HT-29 (cell line): ENCODE measurements at places on chromosomes 7 and 10.

GRCh38 chr7:27192546-27193334 is 7.2 kb downstream of the HOXA13 start:
- DNase-seq: peak; percentile 59

- no peak for DNase-seq
Measured at GRCh38 chr7:44323381-44324203, 1.8 kb downstream of the CAMK2B start.

GRCh38 chr10:116183733-116184511 is 89.1 kb downstream of the GFRA1 start:
- peak; percentile 1 for DNase-seq

- no peak for DNase-seq
Measured at GRCh38 chr10:38072552-38072951, 21.6 kb upstream of the ZNF37A start.

- DNase-seq: no peak
Measured at GRCh38 chr7:127415060-127415742, 22.7 kb upstream of the ZNF800 start.

GRCh38 chr7:31134246-31135188 is 82.4 kb downstream of the ADCYAP1R1 start:
- DNase-seq: peak; percentile 91

DNA sequence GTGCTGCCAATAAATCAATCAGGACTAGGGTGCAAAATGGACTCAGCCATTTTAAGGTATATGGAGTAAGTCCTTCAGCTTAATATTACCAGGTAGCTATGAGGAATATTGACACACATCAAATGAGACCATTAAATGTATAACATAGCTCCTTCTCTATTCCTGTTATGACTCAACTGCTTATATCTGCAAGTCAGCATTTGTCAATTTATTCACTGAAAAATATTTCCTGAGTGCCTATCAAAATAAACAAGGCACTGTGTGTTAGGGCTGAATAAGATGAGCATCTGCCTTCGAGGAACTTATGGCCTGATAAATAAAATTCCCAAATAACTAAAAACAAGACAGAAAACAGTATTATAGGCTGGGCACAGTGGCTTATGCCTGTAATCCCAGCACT is 113.8 kb downstream of the CDK6 start:
- no peak for DNase-seq

GRCh38 chr7:30649717-30650420 is 32.4 kb downstream of the CRHR2 start:
- DNase-seq: no peak

- DNase-seq: no peak
Measured at GRCh38 chr10:130484468-130485180, 348.4 kb downstream of the GLRX3 start.

DNA sequence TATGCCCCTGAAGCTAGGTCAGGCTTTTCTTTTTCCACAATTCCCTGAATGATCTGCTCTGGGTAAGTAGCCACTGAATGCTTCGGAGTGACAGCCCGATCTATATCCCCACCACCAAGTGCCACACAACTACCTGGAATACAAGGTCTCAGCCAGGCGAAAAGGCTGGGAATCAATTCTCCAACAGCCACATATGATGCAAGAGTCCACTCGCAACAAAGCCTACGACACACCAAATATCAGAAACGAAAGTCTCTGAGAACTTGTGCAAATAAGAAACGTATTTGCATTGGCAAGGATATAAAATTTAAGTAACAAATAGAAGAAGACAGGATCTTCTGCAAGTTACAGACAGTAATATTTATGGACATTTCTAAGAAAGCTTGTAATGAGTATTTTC is 5.7 kb downstream of the HIPK2 start:
- DNase-seq: no peak

- no peak for DNase-seq
Measured at GRCh38 chr7:34260279-34260678, 354.9 kb downstream of the BMPER start.

DNA sequence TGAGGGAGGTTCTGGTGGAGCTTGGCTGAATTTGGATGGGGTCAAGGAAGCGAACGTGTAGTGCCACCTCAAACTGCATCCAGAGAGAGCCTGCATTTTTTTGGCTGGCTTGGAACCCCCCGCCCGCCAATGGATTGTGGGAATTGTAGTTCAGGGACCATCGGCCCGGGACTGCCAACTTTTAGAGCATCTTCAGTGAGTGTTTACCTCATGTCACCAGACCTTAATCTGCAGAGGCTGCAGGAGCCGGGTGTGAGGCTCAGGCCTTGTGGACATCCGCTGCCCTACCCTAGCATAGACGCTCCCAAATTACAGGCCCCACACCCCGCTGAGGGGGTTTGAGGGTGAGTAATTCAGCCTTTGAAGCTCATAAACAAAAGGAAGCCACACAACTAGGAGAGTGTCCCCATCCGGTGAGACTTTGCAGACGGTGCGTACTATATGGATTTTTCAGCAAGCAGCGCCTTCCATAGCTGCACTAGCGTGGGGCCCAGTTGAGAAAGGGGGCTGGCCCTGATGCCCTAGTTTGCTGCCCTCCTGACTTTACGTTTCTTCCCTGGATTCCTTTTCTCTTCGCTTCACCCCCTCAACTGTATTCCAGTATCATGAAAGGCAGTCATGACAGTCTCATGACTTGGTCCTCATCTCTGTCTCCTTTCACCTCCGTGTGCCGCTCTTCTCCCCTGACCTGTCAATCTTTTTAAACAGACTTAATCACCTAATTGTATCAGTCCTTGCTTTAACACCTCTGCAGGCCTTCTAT is 717 bp downstream of the CNPY4 start:
- DNase-seq: peak; percentile 49

DNA sequence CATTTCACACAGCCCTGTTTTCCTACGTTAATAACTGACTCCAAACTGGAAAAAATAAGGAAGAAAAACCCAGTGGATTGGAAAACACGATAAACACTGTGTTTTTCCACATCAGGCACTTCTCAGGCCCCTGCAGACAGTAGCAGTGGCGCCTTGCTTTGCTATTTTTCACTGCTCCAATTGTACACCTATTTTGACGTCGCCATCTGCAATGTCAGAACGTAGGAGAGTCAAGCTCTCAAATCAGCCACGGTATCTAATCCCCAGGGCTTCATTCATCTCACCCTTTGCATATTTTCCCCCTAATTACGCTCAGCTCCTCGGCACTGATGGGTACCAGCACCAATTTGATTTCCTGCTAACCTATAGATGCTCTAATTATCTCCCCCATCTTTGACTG is 338.1 kb upstream of the GALNT17 start:
- no peak for DNase-seq

DNA sequence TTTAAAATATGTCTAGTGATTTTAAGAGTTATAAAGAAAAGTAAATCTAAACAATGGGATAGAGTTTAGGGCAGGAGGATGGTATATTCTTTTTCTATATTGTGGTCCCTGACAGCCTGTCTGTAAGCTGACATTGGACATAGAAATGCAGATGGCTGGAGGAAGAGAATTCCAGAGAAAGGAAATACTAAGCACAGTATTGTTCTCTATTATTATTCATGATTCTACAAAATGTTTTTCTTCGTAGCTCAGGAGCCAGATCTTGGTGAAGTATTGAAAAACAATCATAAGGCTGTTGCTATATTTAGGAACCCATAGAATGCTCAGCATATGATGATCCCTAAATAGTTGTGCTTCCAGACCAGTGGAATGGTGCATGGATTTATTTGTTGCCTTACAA is 117.0 kb upstream of the FAM3C start:
- DNase-seq: no peak

DNA sequence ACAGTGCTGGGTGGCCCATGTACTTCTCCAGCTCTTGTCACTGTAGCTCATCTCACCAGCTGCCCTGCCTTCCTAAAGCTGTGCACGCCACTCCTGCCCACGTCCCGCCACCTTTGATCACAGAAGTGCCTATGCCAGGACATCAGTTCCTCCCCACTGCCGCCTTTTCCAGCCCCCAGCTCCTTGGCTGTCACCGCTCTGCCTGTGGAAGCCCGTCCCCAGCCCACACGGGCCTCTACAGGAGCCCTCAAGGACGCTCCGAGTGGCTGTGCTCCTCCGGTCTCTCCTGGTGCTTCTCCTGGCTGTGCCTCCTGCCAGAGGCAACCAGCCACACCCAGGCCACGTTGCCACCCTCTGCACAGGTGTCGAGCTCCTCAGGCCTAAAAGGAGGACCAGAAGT is 19.3 kb upstream of the INMT start:
- no peak for DNase-seq

DNA sequence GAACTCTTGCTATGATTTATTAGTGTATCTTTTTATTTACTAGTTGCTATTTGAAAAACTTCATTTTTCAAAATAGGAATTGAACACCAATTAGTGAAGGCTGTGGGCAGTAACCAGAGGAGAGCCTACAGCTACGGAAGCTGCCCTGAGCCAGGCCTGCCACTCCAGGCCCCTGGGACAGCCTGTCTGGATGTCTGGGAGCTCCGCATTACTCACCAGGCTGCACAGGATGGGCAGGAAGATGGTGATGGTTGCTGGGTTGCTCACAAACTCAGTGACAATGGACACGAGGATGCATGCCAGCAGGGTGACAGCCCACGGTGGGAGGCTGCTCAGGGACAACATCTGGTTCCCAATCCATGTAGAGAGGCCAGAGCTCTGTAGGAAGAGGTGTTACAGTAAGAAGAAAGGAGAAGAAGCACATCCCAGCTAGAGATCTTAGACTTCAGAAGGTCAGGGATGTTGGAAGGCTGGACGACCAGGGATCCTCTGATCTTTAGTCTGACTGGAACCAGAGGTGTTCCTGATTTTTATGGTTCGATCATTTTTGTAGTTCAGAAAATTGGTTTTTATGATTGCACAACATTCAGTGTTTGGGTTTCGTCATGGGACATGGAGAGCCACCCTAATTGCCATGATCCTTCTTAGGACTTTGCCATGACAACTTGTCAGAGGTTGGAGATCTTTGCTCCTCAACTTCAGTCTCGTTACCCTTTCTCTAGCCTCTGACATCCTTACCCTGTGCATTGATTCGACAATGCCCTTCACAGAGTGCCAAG is 23.2 kb downstream of the STMP1 start:
- DNase-seq: no peak

DNA sequence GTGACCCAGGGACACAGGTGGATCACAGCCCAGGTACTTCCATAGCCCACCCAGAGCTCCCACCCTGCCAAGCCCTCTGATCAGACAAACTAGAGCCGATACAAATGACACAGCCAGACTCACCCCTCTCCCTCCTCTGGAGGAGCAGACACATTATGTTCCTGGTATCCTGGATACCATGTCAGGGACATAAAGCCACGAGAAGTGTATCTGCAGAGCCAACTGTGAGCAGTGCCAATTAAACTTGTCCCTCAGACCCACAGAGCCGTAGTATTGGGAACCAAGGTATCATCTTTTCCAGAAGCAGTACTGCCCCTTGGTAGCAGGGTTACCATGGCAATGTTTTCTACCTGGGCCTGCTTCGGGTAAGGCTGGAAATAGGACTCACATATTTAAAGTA is 47.3 kb upstream of the CPXM2 start:
- DNase-seq: no peak

DNA sequence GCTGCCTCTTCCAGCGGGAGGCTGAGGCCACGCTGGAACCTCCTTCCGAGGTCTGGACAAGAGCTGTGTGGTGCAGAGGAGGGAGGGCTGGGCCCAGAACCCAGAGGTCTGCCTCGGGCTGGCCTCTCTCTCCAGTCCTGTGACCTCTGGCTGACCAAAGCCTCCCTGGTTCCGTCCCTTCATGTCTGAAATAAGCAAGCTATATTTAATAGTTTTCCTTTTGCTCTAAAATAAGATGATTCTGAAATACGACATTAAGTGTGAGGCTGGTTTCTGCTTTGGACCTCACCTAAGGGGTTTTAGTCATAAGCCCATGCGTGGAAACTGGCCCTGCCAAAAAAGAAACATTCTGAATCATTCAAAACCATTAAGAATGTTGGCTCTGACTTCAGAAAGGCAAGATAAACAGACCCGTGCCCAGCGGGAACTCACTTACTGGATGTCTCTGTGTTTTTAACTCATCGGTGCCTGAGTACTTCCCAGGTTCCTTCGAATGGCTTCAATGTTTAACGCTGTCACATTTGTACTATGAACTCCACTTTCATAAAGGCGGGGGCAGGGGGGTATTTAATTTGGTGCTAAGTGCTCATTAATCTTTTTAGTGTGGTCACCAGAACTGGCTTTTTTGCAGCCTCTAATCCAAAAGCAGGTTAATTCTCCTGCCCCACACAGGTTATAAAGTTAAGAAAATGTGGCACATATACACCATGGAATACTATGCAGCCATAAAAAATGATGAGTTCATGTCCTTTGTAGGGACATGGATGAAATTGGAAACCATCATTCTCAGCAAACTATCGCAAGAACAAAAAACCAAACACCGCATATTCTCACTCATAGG is 157.5 kb upstream of the KLF14 start:
- no peak for DNase-seq

DNA sequence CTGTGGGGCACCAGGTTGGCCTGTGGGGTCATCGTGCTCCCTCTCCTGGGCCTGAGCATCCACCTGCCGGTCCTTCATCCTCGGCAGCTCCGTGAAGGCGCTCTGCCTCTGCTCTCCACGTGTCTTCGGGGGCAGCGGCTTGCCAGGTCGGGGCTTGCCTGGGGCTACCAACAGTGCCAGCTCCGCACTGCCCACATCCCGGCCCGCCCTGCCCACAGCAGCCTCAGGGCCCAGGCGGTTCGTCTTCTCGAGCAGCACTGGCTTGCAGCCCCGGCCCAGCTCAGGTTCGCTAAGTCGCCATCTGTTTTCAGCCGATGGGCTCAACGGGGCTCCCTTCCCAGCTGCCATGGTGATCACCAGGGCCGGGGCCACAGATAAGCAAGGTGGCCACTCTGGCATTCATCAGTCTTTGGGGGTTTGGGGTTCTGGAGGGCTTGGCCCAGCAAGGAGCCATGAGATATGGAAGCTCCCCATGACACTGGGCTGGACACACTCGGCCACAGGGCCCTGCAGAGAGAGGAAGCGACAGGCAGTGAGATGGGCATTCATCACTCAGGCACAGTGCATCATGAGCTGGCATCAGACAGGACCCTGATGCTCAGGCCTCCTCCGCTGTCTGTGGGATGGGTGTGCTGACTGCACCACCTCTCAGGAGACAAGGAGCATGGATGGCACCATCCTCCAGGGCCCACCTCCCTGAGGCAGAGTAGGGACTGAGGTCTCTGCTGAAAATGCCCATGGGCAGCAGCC is 15.5 kb downstream of the ZNF488 start:
- DNase-seq: no peak

GRCh38 chr10:6607778-6608177 is 27.7 kb upstream of the PRKCQ start:
- no peak for DNase-seq

- no peak for DNase-seq
Measured at GRCh38 chr7:126937171-126937570, 315.6 kb downstream of the GRM8 start.

- no peak for DNase-seq
Measured at GRCh38 chr7:37945336-37945735, 24.9 kb downstream of the EPDR1 start.

- no peak for DNase-seq
Measured at GRCh38 chr10:8921568-8921967, 867.1 kb downstream of the GATA3 start.

GRCh38 chr7:4527988-4528636 is 154.0 kb upstream of the FOXK1 start:
- DNase-seq: no peak

GRCh38 chr7:65239707-65240352 is 133.8 kb upstream of the ZNF92 start:
- DNase-seq: no peak

GRCh38 chr7:95886501-95887090 is 114.2 kb downstream of the DYNC1I1 start:
- peak; percentile 46 for DNase-seq
